ENCODE measurements at places on chromosomes 13 and 19.

- DNase-seq: no peak
Observed at GRCh38 chr13:33369073-33369472, 83.5 kb upstream of the STARD13 start.

DNA sequence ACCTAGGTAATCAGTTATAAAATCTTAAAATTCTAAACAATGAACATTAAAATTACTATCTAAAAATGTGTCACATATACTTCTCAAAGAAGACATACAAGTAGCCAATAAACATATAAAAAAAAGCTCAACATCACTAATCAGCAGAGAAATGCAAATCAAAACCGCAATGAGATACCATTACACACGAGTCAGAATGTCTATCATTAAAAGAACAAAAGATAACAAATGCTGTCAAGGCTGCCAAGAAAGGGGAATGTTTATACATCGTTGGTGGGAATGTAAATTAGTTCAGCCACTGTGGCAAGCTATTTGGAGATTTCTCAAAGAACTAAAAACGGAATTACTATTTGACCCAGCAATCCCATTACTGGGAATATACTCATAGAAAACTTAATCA lies 310.3 kb upstream of the EDNRB start:
- no peak for DNase-seq

GRCh38 chr13:110228936-110229904 lies 77.7 kb downstream of the COL4A1 start:
- DNase-seq: no peak

- no peak for DNase-seq
Observed at GRCh38 chr13:97116754-97117153, 105.4 kb upstream of the MBNL2 start.

DNA sequence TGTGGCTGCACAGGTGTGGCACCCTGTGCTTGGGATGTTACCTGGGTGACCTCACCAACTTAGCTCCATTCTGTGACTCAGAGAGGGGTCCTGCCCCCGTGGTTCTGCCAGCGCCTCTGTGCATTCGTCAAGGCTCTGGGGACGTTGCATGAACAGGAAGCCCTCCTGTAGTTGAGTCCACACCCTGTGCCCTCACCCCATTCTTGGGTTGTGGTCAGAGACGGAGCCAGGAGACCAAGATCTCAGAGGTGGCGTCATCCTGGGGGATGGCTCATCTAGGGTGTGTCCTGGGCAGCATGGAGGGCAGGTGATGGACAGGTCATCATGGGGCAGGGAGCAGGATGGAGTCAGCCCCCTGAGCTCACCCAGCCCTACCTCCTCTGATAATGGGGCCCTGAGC lies 2.5 kb downstream of the COX6B2 start:
- DNase-seq: no peak

DNA sequence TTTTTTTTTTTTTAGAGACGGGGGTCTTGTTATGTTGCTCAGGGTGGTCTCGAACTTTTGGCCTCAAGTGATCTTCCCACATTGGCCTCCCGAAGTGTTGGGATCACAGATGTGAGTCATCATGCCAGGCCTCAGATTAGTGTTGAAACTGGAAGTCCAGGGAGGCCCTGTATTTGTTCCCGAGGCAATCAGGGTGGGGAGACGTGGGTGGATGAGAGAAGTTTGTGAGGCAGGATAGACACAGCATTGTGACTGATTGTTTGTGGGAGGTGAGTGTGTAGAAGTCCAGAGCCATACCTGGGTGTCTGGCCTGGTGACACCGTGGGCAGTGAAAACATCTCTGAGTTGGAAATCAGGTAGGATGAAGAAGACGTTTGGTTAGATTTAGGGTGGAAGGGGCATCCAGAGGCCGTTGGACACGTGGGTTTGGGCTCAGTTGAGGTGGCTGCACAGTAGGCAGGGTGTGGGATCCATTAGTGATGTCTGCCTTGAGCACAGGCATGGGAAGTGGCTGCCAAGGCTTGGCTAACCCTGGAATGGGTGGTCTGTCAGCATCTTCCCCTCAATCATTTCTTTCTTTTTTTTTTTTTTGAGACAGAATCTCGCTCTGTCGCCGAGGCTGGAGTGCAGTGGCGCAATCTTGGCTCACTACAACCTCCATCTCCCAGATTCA lies 12.4 kb downstream of the RTN2 start:
- no peak for DNase-seq

DNA sequence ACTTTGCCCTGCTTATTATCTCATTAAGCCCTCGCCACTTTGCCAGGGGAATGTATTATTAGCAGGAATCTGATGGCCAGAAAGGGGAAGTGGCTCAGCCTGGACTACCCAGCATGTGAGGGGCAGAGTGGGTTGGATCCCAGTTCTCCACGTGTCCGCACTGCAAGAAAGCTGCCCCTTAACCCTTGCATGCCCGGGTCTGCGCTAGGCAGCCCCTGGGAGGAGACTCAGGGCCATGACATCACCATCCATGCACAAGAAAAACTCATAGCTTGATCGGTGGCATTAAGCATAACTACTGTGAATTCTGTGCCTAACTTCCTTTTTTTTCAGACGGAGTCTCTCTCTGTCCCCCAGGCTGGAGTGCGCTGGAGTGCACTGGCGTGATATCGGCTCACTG lies 8.9 kb downstream of the CACNG8 start:
- no peak for DNase-seq

GRCh38 chr19:6412061-6412446 lies 12.6 kb downstream of the KHSRP start:
- no peak for DNase-seq

- DNase-seq: no peak
Observed at GRCh38 chr19:56107626-56108351, 13.3 kb downstream of the ZNF787 start.

GRCh38 chr19:19737559-19738332 lies 4.8 kb upstream of the ZNF14 start:
- no peak for DNase-seq

- DNase-seq: no peak
Observed at GRCh38 chr13:99282264-99283231, 24.4 kb upstream of the GPR18 start.

GRCh38 chr19:7871437-7872305 lies 2.5 kb downstream of the PRR36 start:
- DNase-seq: no peak

GRCh38 chr13:76812206-76812897 lies 73.9 kb downstream of the KCTD12 start:
- no peak for DNase-seq

DNA sequence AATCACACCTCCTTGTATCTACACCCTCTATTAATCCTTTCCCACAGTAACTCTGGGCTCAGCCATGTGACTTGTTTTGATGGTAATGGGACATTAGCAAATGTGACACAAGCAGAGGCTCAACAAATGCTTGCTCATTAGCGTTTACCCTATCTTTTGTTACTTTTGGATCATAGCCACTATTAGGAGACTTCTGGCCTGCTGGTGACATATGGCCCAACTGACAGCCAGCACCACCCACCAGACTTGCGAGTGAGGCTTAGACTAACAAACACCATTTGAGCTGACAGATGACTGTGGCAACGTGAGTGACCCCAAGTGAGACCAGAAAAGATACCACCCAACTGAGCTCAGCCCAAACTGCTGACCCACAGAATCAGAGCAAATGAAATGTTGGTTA lies 154.1 kb downstream of the OLFM4 start:
- no peak for DNase-seq

GRCh38 chr19:35790981-35791813 lies 15.8 kb downstream of the ARHGAP33 start:
- DNase-seq: no peak

DNA sequence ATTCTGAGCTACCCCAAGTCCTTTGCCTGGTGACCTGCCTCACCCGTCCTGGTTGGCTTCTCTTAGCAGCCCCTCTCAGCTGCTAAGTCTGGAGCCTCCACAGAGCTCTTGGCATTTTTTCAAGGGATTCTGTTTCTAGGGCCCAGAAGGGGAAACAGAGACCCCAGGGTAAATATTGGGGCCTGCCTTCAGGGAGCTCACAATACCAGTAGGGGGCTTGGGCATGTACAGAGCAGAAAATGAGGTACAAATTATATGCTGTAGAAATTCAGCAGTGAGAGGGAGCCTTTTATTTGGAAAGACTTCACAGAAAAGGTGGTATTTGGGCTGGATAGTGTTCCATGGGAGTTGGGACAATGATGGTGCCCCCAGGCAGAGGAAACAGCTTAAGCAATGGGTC lies 3.7 kb downstream of the SAMD4B start:
- no peak for DNase-seq

DNA sequence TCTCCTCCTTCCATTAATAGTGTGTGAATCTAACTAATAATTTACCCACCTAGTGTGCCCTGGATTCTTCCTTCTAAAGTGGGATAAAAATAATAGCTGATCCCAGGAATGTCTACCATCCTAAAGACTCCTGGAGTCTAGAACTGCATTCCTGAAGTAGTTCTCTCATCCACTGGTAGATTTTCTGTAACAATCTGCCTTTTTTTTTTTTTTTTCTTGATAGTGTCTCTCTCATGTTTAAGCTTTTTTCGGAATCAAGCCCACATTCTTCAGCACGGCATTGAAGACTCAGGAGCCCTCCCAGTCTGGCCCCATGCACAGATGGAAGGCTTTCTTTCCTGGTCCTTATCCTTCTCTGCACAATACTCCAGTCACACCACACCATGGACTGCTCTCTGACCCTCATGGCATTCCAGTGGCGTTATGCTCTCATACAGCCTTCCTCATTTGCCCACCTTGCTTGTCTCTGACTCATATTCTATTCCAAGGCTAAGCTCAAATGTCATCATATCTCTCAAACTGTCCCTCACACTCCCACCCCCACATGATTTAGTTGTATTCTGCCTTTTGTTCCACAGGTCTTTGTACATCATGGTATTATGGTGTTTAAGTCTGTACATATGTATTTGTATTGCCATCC lies 68.7 kb upstream of the FRY start:
- DNase-seq: no peak

DNA sequence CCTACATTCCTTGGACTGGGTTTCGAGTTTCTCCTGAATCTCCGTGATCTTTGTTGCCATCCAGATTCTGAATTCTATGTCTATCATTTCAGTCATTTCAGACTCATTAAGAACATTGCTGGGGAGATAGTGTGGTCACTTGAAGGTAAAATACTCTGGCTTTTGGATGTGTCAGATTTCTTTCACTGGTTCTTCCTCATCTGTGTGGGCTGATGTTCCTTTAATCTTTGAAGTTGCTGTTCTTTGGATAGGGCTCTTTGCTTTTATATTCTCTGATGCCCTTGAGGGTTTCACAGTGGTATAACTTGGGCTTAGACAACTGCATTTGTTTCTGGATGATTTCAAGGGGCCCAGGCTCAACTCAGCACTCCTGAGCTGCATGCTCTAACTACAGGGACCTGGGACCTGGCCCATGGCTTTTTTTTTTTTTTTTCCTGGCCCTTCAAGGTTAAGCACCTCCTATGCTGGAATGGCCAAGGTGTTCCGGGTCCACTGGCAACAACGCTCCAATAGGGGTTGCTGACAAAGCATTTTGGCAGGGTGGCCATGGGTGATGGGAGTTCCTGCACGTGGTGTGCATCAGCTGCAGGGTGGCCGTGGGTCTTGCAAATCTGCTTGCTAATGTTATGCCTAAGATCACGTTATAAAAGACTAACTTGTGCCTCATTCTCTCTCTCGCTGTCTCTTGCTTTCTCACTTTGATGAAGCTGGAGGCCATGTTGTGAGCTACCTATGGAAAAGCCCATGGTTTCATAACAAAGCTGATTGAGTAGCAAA lies 5.9 kb upstream of the SIGLEC7 start:
- DNase-seq: no peak

GRCh38 chr19:12864721-12865715 lies 16.2 kb downstream of the DNASE2 start:
- DNase-seq: no peak

DNA sequence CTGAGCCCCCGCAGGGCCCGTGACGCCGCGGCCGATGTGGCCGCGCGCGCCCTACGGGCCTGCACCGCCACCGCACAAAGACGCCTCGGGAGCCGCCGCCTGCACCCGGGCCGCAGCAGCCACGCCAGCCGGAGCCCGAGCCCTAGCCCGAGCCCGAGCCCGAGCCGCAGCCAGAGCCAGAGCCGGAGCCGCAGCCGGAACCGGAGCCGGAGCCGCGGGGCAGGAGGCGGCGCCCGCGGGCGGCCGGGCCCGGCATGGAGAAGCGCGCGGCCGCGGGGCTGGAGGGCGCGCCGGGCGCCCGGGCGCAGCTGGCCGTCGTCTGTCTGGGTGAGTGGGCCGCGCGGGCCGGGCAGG lies 379 bp downstream of the LRP3 start:
- no peak for DNase-seq

GRCh38 chr13:35836446-35836845 lies 294.7 kb downstream of the DCLK1 start:
- no peak for DNase-seq

DNA sequence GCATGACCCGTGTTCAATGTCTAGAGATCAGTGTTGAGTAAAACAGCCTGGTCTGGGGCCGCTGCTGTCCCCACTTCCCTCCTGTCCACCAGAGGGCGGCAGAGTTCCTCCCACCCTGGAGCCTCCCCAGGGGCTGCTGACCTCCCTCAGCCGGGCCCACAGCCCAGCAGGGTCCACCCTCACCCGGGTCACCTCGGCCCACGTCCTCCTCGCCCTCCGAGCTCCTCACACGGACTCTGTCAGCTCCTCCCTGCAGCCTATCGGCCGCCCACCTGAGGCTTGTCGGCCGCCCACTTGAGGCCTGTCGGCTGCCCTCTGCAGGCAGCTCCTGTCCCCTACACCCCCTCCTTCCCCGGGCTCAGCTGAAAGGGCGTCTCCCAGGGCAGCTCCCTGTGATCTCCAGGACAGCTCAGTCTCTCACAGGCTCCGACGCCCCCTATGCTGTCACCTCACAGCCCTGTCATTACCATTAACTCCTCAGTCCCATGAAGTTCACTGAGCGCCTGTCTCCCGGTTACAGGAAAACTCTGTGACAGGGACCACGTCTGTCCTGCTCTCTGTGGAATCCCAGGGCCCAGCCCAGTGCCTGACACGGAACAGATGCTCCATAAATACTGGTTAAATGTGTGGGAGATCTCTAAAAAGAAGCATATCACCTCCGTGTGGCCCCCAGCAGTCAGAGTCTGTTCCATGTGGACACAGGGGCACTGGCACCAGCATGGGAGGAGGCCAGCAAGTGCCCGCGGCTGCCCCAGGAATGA lies 1.5 kb upstream of the CEACAM5 start:
- DNase-seq: no peak

All from vagina (tissue), 2 donors.